ENCODE measurements at places on chromosomes 3 and 15.

DNA sequence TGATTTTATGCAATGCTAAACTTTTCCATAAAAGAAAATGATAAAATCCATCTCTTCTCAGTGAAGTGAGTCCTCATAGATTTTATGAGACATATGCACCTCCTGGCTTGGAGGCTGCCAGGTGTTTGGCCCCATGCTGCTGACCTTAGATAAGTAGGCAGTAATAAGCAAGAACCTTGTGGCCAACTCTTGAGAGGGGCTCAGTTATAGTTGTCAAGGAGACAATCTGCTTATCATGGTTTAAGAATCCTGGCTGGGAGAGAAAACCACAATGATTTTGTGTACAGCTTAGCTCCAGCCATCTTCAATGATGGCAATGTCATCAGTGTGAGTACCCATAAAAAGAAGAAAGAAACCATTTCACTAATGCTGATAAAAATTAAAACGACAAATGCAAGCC, 252.1 kb downstream of the CPNE4 start:
- DNase-seq = no peak

DNA sequence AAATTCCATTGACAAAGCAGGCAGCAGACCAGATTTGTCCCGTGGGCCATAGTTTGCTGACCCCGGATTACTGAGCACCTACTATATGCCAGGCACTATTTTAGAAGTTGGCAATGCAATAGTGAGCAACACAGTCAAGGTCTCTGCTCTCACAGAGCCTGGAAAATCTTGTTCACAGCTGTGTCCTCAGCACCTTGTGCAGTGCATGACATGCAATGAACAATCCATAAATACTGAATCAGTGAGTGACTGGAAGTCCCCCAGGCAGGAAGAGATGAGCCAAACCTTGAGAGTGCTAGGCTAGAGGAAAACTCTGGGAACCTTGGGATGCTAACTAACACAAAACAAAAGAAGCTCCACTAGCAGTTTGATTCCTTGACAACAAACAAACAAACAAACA, 14.4 kb downstream of the TM4SF1 start:
- no peak for DNase-seq

DNA sequence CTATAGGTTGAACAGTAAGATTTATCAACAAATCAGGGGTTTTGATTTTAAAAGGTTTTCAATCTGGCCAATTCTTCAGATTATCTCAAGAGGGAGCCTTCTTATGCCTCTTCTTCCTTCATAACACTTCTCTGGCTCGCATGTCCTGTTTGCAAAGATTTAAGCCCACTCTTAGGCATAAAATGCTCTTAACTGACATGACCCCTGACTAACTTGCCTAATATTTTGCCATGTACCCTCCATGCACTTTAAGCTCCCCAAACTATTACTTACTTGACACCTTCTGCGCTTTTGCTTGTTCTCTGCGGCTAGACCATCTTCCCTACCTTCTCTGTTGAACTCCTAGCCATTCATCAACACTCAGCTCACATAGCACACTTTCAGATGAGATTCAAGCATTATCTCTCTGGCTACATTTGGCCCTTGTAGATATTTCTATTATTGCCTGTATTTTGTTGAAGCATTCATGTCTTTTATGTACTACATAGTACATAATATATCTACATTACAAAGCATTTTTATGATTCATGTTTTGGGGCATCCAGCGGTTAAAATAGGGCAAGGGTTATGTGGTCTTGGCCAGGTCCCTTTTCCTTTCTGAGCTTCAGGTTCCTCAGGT, 1.0 kb upstream of the ARIH1 start:
- peak; percentile 22 for DNase-seq

- DNase-seq = no peak
Observed at GRCh38 chr3:13902648-13903238, 22.9 kb upstream of the WNT7A start.

DNA sequence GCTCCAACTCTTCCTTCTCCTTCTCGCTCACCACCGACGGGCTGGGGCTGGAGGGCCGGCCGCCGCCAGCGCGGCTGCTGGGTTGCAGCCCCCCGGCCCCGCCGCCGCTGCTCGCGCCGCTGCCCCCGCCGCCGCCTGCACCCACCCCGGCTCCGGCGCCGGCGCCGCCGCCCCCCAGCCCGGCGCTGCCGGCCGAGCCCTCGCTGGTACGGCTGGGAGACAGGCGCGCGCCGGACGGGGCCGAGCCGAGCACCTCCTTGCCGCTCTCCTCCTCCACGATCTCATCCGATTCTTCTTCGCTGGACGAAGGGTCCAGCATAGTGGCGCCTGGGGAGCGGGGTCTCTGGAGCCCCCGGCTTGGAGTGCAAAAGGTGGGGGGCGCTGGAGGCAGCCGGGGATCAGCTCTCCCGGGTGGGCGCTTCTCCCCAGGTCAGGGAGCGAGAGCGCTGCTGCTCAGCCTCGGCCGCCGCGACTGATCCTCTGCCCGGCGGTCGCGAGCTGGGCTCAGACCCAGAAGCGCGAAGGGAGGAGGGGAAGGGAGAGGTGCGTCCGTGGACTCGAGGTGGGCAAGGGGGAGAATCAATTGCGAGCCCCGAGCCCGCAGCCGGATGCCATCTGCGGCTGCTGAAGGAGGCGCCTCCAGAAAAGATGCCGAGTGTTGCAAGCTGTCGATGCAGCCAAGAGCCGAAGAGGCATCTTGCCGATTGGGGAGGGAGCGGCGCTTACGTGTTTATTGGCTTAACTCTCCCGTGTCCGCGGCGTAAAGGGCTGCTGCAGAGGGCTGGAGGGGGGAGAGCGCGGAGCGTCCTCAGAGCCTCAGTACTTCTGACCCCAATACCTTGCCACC, at the start of gene CADPS:
CADPS (minus strand) TSS at position 706 of the 847 bp plus-strand sequence; CDS start at position 319, 387 bp downstream.
- DNase-seq = peak; percentile 96

DNA sequence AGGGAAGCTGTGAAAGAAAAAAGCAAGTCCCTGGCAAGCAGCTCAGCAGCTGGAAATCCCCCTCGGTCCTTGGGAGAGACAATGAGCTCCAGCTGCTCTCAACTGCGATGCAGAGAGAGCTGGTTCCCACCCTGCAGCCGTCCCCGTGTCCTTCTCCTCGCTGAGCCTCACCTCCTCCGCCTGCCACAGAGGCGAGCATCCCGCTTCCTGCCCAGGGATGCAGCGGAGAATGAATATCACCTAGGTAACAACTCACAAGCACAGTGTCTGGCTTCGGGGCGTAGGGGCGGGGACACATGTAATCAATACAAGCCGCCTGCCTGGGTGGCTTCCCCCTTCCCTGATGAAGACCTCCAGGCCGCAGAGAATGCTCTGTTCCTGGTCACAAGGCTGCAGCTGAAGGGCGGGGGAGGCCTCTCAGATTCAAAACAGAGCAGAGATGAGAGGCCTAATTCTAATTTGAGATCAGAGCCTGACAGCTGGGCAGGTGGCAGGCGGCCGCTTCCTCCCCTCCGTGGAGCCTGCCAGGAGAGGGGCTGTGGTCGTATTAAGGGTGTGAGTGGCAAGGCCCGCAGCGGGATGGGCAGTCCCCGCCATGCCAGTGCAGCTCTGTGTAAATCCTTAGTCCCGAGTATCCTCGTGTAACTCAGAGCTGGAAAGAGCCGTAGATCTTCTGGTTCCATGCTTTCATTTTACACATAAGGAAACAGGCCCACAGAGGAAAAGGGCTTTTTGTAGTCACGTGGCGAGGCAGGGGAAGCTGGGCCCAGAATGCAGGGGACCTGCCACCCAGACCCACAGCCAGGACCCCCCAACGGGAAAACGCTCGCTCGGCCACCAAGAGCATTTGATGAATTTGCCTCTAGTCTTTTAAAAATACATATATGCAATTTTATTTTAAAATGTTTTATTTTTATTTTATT, 24.3 kb downstream of the ZDHHC19 start:
- peak; percentile 89 for DNase-seq

GRCh38 chr3:120559242-120560061, 36.7 kb upstream of the NDUFB4 start:
- peak; percentile 93 for DNase-seq

DNA sequence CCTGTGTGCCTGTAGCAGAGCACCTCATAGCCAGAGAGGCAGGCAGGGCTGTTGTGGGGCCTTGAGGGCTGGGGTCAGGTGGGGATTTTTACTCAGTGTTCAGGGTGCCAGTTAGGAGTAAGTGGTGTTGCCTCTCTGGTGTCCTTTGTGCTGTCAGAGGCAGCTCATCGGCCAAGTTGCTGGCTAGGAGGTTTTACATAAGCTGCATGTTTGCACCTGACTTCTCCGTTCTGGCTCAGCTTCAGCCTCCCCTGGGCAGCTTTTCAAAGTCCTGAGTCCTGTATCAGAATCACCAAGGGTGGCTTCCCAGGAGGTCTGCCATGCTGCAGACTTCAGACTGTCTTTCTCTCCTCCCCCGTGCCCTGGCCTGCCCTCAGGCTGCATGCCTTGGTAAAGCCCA, 242.6 kb upstream of the TPM1 start:
- DNase-seq = no peak

- DNase-seq = no peak
Observed at GRCh38 chr15:88792342-88793282, 10.6 kb upstream of the ACAN start.

DNA sequence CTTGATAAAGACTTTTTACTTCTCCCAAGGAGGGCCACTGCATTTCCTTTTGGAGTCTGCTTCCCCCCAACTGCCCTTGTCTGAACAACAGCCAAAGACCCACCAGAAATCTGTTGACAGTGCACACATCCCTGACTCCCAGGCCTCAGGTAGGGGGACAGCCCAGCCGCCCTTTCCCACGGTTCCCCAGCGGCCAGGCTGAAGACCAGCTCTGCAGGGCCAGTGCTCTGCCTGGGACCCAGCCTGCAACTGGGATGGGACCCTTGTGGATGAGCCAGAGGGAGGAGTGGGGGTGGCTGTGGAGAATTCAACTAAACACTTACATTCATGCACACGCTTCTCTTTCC, 8.1 kb upstream of the PRR23E start:
- DNase-seq = no peak

- DNase-seq = no peak
Observed at GRCh38 chr3:46301122-46301835, 52.6 kb upstream of the CCR2 start.

GRCh38 chr3:45506084-45506483, 88.5 kb upstream of the LIMD1 start:
- DNase-seq = no peak

DNA sequence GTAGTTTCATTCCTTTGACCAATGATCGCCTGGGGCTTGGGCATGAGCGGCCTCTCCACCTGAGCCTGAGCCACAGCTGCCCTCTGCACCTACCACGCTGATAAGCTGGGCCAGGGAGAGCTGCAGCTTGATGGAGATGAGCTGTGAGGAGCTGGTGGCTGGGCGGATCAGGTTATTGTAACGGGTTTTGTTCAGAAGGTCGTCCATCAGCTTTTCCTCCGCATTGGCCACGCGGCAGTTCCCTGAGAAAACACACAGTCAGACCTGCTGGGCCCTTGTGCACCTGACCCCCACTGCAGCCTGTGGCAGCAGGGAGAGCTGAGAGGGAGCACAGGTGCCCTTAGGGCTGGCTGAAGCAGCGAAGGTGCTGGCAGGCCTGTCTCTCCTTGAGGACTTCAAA, 5.7 kb downstream of the CHRNB4 start:
- DNase-seq = no peak

GRCh38 chr3:127867986-127868385, 45.7 kb upstream of the MGLL start:
- no peak for DNase-seq

DNA sequence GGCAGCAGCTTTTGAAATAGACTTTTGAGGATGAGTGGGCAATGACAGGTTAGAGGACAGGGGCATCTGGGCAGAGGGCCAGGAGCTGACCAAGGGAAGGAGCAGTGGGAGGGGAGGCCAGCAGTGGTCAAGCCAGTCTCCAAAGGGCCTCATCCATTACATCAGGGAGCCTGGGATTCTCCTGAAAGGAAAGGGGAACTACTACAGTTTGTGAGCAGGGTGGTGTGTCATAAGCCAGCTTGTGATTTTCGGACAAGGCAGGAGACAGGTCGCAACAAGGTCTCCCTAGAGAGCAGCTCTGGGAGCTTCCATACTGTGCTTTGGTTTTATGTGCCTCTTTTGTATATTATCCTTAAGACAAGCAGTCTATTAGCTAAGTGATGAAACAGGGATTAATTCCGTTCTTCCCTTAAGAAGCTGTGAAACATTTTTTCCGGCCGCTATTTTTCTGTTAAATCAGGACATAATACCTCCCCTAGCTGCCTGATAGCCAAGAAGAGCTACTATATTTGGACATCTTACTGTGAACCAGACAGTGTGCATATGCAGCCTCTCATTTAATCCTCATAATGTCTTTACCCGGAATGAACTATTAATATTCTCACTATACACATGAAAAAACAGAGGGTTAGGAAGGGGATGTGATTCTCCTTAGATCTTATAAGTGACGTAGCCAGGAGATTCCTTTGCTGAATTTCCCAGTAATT, 46.4 kb downstream of the C2CD4B start:
- no peak for DNase-seq

- peak; percentile 90 for DNase-seq
Observed at GRCh38 chr15:69104050-69104750, 56.2 kb upstream of the GLCE start.

- no peak for DNase-seq
Observed at GRCh38 chr3:100106094-100106493, 8.2 kb downstream of the FILIP1L start.

- no peak for DNase-seq
Observed at GRCh38 chr3:8491271-8492144, 10.1 kb upstream of the LMCD1 start.

DNA sequence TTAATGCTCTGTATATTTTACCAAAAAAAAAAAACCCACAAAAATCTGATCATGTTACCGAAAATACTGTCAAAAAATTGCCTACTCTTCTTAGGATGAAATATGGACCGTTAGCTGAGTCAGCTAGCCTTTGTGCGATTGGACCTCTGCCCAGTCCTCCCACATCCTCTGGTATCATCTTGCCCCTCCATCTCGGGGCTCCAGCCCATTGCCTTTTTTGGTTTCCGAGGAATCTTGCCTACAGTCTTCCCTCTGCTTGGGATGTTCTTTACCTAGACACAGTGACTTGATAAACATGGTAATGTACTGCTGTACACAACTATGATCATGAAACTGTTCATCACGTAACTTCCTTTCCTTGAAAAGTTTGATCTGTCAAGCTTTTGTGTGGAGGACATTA, 371.4 kb downstream of the SV2B start:
- no peak for DNase-seq

- DNase-seq = no peak
Observed at GRCh38 chr3:142624341-142625152, 28.4 kb downstream of the PLS1 start.

DNA sequence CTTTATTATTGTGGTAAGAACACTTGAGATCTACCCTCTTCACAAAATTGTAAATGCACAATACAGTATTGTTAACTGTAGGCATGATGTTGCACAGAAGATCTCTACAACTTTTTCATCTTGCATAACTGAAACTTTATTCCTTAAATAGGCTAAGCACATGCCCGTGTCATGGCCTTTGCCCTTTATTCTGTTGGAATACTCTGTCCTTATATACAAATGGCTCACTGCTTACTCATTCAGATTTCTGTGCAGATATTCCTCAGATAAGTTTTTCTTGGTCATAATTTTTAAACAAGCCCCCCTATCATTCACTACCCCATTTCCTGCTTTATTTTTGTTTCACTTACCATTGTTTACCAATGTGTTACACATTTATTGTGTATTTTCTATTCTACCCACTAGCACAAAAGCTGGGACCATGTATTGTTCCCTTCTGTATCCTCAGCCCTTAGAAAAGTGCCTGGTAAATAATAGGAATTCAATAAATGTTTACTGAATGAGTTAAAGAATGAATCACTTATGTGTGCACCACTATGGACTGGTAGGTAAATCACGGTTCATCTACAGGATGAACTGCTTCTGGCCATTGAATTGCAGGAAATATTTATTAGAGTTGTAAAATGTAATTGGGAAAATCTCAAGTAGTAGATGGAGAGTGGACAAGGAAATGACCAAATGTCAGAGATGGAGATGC, 151.0 kb downstream of the CPNE4 start:
- no peak for DNase-seq

GRCh38 chr3:147651107-147651778, 242.1 kb downstream of the ZIC1 start:
- DNase-seq = no peak

All from brain (organoid and tissue), 16 donors.